ENCODE measurements at places on chromosomes 3 and 15. TPM values are rescaled to one million over a fixed set of nuclear protein-coding genes. Genes with fewer than 3 reads are reported as not detected.

DNA sequence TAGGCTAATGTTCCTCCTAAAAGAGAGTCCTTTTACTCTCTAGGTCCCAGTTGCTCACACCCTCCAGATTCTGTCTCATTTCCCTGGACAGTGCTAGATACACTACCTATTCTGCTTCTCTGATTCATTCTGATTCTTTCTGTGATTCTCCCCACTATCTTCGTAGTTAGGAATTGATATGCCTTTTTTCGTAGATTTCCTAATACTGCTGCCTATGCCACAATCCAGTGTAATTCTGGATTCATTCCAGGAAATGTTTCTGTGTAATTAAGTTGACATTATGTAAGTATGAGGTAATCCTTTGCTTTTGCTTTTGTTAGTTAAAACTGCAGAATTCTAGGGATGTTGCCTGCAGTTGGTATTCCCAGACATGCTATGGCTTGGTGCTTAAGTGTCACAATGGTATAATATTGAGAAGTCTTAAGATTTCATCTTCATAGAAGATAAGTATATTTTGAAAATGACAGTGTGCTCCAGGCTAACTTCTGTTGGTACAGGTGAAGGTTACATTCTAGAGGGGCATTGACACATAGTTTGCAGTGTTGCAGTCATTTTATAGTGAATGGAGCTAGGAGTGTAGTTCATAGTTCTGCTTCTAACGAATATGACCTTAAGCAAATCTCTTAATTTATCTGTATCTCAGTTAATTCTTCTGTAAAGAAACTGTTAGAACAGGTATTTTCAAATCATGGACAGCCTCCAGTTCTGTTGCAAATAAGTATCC lies 54.3 kb downstream of the RIOX2 start:
- peak; percentile 48 for DNase-seq

NANOGP8 gene
- not detected for total RNA-seq

IL20RB gene
- total RNA-seq = 3.9 TPM

GRCh38 chr15:70198441-70199123 lies 100.9 kb upstream of the TLE3 start:
- DNase-seq = no peak

- DNase-seq = peak; percentile 39
These were observed 68.4 kb upstream of the CHRNB4 start for GRCh38 chr15:78709263-78709882.

- peak; percentile 65 for DNase-seq
These were observed 65.3 kb downstream of the FLNB start for GRCh38 chr3:58073301-58074108.

ADAMTS17 gene
- not detected for total RNA-seq

- peak; percentile 63 for DNase-seq
These were observed 72.6 kb upstream of the ZBED2 start for GRCh38 chr3:111667621-111668239.

DNA sequence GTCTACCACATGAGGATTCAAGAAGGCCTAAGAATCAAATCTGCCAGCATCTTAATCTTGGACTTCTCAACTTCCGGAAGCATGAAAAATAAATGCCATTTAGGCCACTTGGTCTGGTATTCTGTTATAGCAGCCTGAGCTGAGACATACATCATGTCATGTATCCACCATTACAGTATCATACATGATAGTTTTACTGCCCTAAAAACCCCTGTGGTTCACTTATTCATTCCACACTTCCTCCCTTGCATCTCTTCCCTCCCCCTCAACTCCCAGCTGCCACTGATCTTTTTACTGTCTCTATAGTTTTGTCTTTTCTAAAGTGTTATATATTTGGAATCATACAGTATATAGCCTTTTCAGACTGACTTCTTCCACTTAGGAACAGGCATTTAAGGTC lies 161.8 kb downstream of the SNRK start:
- no peak for DNase-seq

CA12 gene
- total RNA-seq = 174 TPM

DNA sequence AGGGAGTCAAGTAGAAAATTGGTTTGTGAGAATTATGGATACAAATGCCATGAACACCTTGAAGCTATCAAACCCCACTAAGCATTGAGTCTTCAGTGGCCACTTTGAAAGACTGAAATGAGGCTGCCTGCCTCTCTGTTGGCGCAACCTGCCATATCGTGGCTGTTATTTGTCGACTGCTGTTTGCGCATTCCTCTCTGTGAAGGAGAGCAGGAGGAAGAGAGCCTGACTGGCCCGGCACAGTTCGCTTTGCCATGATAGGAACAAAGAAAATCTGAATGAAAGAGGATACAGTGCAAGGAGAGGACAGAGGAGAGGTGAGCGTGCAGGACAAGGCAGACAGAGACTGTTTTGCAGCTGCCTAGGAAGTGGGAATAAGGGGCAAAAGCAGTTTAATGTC lies 289.4 kb downstream of the RYR3 start:
- no peak for DNase-seq

DNA sequence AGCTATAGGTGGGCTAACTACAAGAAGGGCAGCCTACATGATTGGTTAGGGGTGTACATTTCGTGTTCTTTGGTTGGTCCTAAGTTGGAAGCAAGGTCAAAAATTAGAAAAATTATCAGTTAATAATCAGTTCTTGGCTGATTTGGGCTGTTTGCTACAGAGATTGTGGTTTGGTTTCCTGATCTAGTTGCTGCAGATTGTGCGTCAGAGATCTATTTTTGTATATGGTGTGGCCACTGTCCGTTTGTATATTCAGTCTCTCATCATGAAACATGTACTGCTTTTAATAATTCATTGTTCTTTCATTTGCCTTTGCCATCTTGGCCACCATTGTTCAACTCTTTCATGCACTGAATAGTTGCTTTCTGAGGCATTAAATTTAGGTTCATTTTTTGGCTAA lies 80.9 kb downstream of the LRRC3B start:
- DNase-seq = no peak

DNA sequence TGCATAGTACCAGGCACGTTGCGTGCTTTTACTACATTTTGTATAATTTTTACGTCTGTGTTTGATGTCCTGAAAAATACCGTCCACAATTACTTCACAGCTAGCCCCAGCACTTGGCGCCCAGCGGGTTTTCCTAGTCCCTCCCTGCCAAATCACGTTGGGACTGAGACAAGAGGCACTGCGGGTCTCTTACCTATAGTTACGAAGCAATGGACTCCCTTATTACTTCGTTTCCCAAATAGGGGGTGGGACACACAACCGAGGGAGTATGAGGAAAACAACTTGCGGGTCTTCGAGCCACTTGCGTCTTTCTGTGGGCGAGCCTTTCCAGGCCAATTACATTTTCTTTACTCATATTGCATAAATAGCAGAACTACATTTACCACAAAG lies 620 bp upstream of the CMSS1 start:
- no peak for DNase-seq

Measured in fibroblast of the aortic adventitia (primary cell).